ENCODE measurements at places on chromosomes 11 and 22.

GRCh38 chr22:45064313-45065278 is 54.8 kb upstream of the PHF21B start:
- peak; percentile 58 for DNase-seq

- DNase-seq = no peak
Measured at GRCh38 chr11:34318111-34319037, 39.4 kb downstream of the ABTB2 start.

GRCh38 chr11:6202041-6202440 is 3.0 kb downstream of the OR52W1 start:
- no peak for DNase-seq

- no peak for DNase-seq
Measured at GRCh38 chr11:94857337-94857736, 89.2 kb downstream of the AMOTL1 start.

DNA sequence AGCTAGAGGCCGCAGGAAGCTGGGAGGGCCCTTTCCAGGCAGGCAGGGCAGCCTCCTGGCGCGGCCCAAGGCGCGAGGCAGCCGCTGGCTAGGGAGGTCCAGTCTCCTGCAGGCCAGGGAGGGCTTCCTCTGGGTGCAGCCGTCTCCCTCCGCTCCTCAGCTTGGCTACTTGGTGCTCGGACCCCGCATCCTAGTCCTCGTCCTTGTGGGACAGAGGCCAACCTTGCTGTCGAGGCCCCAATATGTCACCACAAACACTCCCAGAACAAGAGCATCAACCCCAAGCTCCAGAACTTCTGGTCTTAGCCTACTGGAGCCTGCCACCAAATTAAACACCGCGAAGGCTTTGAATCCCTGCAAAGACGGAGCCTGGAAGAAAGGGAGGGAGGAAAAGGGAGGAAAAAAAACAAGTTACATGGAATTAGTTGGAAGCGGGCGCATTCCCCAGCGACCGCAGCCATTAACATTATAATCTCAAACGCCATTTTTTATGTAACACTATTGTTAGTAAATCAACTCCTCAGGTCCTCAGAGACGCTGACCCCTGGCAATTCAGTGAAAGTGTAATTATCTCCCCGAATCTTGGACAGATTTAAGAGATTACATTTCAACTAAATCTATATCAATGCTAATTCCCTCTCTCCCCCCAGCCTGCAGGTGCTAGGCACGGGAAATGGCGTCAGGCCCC is 12.7 kb upstream of the PAX6 start:
- no peak for DNase-seq

GRCh38 chr22:45571089-45571488 is 68.4 kb downstream of the FBLN1 start:
- DNase-seq = no peak

- no peak for DNase-seq
Measured at GRCh38 chr11:123344790-123345357, 85.2 kb upstream of the GRAMD1B start.

- DNase-seq = no peak
Measured at GRCh38 chr22:31064369-31064768, 16.7 kb upstream of the SMTN start.

DNA sequence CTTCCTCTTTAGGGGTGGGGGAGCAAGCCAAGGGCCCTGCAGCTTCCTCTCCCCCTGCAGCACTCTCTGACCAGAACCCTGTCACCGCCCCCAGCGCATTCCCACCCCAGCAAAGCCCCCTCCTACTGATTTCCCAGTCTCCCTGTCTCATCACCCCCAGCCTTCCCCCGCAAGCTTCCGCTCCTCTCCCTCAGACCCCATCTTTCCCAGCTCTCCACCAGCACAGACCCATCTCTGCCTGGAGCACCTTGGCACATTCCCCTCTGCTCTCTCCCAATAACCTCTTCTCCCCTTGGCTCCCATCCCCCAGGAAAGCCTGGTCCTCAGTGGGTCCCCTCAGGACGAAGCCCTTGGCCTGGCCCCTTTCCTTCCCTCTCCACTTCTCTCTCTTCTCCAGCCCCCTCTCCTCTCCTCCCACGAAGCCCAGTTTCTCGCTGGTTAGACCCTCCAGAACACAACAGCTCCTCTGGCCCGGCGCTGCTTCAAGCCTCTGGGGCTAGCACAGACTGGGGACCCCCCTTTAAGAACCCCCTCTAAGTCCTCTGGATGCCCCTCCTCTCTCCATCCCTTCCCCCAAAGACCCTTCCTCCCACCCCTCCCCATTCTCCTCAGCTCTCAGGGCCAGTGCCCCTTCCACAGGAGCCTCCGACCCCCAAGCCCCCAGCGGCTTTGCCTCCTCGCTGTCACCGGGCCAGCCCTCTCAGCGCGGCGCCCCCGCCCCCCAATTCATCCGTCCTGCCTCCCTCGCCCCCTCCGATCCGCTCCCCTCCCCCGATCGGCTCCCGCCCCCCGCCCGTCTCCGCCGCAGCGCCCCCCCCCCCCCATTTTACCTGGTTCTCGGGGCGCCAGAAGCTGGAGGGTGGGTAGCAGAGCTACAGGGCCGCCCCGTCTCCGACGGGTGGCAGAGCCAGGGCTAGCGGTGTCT is 594 bp downstream of the NRXN2 start:
- DNase-seq = no peak

- DNase-seq = no peak
Measured at GRCh38 chr22:30004101-30004500, 76.2 kb upstream of the HORMAD2 start.

DNA sequence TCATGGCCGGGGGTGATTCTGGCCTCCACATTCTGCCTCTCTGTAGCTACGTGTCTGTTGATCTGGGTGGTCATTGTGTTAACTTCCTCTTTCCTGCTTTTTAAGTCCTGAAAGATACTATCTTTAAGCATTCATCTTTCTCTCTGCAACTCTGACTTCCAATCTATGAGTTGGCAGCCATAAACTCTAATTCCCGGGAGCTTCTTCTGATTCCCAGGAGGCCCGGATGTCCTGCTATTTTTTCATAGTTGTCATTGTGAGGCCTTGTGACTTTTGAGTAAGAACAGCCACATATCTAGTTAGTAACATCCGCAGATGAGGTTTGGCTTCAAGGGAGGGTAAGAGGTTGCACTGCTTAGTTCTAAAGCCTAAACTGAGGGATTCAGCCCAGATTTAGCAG is 107.8 kb downstream of the SYN3 start:
- DNase-seq = no peak

DNA sequence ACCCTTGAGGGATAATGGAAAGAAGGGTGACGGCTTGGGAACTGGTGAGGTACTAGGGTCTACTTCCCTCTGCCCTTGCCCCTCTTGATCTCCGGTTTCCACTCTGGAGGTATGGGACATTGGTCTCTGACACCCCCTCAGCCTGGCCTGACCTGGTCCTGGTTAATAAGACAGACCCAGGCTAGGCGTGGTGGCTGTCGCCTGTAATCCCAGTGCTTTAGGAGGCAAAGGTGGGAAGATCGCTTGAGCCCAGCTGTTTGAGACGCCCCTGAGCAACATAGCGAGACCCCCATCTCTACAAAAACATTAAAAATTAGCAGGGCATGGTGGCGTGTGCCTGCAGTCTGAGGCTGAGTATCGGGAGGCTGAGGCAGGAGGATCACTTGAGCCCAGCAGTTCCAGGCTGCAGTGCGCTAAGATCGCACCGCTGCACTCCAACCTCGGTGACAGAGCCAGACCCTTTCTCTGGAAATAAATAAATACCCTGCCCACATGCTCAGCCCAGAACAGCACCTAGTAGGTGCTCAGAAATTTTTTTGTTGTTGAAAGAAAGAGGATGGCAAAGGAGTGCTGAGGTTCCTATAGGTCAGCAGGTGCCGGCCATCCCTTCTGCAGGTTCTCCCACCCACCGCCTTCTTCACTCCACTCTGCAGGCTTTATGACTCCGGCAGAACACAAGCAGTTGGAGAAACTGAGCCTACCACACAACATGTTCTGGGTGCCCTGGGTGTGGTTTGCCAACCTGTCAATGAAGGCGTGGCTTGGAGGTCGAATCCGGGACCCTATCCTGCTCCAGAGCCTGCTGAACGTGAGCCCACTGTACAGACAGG is 6.3 kb downstream of the BEST1 start:
- no peak for DNase-seq

- no peak for DNase-seq
Measured at GRCh38 chr22:33579448-33580093, 340.7 kb downstream of the LARGE1 start.

DNA sequence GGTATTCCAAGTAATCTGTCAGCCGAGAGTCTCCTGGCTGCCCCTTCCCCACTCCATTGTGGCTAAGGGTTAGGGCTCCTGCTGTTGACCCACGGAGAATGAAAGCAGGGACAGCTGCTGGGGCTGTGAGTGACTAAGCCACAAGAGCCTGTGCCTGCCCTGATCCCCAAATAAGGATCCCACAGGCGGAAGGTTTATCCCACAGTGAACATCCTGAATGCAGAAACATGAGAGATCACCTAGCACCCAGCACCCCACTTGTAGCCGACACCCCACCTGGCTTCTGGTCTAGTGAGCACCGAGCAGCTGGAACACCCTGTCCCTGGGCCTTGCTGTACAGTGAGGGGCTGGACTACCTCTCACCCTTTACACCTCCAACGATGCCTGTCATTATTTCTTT is 117.7 kb upstream of the LMO1 start:
- no peak for DNase-seq

DNA sequence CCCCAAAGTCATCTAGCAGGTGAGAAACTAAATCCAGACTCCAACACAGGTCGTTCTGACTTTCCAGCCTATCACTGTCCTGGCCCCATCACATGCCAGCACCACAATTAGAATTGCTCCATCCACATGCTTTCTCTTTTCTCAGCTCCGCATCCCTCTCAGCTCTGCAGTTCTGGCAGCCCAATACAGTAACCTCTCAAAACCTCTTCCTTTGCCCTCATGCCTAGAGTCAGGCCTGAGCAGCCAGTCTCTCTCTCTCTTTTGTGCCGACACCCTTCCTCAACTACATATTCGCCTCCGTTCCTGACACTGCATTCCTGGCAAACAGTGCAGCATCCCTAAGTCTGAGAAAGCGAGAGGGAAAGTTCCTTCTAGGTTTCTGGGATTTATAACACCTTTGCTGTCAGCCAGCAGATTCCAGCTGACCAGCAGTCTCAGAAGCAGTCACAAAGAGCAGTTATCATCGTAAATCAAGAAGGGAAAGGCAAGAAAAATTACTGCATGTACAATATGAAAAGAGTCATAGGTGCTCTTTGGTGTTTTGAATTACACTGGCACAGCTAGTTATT is 258.0 kb downstream of the FAT3 start:
- DNase-seq = no peak

- DNase-seq = peak; percentile 36
Measured at GRCh38 chr11:77127235-77127911, 673 bp upstream of the MYO7A start.

DNA sequence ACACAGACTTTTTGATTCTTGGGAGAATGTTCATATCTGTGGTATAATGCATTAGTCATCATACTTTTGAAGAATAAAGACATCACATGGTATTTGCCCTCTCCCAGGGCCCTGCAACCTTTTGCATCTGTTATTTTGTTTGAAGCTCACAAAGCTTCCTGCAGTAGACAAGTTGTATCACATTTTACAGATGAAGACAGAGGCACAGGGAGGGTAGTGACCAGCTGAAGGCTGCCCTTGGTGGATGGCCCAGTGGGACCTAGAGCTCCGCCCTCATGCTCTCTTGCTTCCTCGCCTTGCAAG is 66.4 kb downstream of the UBASH3B start:
- DNase-seq = no peak

DNA sequence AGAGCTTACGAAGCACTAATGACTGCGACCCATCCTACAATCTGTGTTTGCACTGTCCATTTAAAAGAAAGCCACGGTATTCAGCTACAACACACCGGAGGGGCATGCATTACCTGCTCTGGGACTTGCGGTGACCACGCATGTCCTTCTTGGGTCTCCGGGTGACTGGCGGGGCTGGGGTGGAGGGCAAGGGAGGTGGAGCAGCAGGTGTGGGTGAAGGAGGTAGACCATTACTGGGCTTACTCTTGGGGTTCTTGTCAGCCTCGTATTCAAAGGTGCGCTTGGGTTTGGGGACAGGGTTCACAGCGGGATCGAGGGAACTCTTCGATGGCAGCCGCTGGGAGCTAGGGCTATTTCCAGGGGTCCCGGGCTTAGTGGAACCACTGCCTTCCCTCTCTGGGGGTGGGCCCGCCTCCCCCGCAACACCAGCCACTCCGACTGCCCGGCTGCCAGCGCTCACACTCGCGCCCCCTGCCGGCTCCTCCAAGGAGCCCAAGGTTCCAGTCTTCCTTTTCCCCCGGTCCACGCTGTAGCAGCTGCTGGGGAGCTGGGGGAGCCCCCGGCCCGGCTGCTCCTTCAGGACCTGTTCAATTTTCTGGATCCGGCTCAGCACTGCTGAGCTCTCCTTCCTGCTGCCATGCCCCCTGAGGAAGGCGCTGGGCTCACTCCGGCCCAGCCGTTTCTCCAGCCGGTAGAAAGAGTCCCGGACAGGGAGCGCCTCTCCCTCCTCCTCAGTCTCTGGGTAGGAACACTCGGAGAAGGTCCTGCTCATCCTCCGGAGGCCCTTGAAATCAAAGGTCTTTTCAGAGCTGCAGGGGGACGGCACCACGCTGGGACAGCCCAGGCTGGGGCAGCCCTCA is 47.5 kb downstream of the RPL27A start:
- no peak for DNase-seq

GRCh38 chr11:95767498-95767897 is 22.1 kb downstream of the FAM76B start:
- DNase-seq = no peak

DNA sequence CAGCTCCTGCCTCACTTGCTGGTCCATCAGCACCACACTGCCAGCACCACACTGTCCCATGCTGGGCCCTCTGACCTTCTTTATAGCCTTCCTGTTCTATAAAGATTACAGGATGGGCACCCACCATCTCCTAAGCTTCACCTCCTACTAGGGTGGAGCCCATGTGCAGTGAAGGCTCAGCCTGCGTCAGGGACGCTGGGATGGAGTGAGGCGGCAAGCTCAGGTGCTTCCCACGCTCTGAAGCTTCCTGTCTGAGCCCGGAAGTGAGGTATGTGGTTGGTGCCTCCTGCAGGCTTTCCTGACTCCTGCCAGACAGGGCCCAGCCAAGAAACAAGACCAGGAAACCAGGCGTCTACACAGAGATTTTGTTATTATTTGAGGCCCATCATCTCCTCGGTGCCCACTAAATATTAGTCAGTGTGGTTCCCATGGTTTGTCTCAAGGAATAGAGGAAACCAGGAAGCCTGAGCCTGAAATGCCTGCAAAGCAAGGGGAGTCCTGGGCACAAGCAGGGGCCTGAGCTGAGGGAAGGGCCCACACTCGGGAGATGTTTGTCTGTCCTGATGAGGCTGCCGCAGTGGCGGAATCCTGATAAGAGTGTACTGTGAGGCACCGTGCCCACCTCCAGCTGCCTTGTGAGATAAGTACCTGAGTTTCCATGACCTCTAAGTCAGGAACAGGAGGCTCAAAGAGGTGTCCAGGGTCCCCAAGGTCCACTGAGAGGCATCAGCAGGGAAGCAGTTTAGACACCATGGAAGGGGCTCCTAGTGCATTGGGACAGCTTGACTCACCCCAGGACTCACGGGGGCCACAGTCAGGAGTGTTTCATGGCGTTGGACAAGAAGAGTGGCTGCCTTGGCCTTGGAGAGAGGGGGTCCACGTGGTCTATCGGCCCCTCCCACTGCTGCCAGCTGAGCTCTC is 22.0 kb downstream of the RSPH14 start:
- DNase-seq = peak; percentile 35
